Fibroblast of the aortic adventitia (primary cell): ENCODE measurements at places on chromosomes 11 and 22. TPM values are rescaled to one million over a fixed set of nuclear protein-coding genes. Genes with fewer than 3 reads are reported as not detected.

- peak; percentile 84 for DNase-seq
These were observed 49.9 kb downstream of the STIM1 start for GRCh38 chr11:3905080-3905953.

Gene C22orf31
- total RNA-seq: not detected in 2 replicates

DNA sequence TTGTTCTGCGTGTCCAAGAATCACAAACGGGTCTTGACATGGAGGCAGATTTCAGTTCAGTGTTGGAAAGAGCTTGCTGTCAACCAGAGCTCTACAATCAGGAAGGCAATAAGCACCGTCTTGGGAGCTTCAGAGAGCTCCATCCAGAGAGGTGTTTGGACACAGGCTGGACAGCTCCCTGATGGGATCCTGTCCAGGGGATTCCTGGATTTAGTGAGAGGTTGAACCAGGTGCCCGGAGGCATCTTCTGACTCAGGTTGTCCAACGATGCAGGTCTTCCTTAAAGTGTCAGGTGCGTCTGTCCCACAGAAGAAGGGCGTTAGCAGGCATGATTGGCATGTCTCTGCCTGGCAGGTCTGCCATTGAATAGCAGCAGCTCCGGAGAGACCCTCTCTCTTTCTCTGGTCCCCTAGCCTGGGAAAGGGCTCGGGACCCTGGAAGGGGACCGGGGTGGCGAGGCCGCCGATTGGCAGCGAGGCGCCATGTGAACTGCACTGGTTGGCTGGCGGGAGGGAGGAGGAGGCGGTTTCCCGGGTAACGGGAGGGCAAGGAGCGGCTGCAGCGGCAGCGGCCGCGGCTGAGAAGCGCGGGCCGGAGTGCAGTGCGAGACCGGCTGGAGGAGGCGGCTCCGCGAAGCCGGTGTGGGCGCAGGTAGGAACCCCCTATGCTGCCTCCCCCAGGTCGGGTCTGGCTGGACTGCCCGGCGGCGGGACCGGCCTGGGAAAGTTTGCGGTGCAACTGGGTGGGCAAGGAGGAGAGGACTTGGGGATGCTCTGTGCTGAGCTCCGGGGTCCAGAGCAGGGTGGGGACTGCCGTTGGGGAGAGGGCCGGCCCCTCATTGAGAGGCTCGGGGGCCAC, 104.1 kb upstream of the E2F8 start:
- DNase-seq: peak; percentile 53

Gene CEND1
- total RNA-seq: 0.65 and 1.2 TPM in 2 replicates

- DNase-seq: no peak
These were observed 11.3 kb upstream of the GRK3 start for GRCh38 chr22:25553131-25553530.

DNA sequence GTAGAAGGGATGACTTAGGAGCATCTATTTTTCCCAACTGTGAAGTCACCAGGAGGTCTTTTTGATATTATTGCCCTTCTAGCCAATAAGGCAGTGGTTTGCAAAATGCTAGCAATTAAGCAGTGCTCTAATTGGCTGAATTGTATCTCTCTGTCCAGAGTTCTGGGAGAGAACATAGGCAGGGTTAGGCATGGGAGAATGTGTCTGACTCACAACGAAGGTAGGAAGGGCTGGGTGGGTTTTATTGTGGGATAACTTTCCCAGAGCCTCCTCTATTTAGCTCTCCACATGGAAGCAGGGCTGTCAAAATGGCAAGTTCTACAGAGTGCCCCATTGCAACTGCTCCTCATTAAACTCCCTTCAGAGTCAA, 415.9 kb upstream of the CADM1 start:
- DNase-seq: no peak

Gene SCUBE2
- 0.54 and 1.1 TPM in 2 replicates for total RNA-seq

DNA sequence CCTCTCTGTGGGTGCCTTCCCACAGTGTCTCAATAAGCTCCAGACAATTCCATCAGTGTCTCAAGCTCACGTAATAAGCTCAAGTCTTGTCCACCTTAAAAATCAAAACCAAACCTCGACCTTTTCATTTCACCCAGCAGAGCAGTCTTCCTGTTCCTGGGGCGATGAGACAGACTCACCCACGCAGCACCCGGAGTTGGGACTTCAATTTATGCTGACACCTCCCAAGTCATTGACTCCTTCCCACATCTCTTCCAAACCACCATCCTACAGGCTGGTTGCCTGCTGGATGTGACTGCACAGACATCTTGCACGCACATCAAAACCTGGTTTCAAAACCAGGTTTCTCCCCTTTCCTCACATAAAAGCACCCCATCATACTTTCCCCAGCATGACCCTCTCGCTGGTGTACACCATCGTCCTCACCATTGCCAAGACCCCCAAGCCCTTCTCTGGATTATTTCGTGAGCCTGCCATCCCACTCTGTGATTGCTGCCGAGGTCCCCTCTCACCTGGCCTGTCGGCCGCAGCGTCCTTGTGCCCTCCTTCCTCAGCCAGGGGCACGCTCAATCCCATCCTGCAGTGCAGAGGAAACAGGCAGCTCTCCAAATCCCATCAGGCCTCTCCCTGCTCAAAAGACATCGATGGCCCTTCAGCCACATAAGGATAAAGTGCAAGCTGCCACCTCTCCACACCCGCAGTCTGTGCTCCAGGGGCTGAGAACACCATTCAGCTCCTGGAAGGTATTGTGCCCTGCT, 45.1 kb upstream of the FBXO3 start:
- DNase-seq: no peak
